ENCODE measurements at places on chromosomes 11 and 22.

GRCh38 chr11:74008373-74009229, at the start of gene UCP3:
TSS of gene UCP3 (minus strand) at chr11:74009085. CDS start at chr11:74007042, 2,043 bp downstream.
- DNase-seq = no peak

DNA sequence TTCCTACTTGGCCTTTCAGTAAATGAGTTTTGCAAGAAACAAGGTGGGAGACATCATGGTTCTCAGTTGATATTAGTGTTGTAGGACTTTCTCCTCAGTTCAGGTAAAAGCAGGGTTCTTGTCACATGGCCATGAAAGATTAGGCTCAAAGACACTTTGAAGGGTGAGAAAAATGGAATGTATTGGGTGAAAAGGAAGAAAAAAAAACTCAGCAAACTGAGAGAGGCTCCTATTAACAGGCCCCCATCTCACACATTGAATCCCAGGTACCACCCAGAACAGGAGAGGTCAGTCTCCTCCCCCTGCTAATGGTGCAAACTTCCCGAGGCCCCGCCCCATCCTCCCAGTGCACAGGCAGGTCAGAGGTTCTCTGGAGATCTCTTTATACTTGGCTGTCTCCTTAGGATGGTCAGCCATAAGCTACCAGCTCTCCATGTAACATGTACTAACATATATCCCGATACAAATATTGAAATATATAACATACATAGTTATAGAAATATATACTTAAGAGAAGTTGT, 62.2 kb downstream of the MICAL2 start:
- DNase-seq = no peak

DNA sequence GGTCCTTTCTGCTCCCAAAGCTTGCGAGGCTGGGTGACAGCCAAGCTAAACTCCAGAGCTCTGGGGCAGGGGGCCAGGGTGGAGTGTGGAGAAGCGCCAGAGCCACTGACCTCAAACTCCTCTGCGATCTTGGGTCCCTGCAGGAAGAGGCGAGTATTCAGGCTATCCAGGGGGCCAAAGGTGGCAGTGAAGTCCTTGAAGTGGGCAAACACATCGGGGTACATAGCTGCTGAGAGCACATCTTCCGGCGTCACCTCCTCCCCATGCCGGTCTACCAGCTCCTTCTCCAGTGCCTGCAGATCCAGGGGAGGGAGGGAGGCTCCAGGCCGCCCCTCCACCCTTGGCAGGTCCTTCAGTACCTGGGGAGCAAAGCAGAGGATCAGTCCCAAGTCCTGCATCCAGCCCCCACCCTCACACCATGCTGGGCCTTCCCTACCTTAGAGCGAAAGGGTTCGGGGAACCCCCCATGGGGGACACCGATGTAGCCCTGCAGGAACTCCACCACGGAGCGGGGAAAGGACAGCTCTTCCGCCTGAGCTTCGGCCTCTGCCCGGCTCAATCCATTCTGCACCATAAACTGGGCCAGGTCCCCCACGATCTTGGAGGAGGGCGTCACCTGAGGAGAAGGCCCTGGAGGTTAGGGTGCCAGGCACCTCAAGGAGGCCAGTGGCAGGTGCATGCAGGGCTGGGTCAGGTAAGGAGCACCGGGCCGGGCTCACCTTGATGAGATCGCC, 6.4 kb downstream of the RCE1 start:
- DNase-seq = no peak

- no peak for DNase-seq
These were observed 106.5 kb downstream of the TMEM135 start for GRCh38 chr11:87144252-87144651.

GRCh38 chr22:49155770-49156580, 671.7 kb downstream of the BRD1 start:
- DNase-seq = no peak

DNA sequence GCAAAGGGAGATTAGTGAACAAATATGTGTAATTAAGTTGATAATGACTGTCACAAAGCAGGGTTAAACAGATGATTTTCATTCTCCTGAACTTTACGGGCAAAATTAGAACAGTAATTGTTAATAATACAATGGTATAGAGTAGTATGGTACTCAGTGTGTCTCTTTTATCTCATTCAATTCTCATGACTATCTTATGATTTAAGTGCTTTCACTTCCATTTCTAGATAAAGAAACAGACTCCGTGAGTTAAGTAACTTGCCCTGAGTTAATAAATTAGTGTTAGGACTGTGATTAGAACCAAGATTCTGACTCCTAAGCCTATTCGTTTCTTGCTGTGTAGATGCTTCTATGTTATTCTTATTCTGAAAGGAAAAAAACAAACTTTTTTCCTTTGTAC, 22.0 kb downstream of the PIH1D2 start:
- DNase-seq = no peak

GRCh38 chr11:134670961-134671370, 258.9 kb upstream of the B3GAT1 start:
- no peak for DNase-seq

DNA sequence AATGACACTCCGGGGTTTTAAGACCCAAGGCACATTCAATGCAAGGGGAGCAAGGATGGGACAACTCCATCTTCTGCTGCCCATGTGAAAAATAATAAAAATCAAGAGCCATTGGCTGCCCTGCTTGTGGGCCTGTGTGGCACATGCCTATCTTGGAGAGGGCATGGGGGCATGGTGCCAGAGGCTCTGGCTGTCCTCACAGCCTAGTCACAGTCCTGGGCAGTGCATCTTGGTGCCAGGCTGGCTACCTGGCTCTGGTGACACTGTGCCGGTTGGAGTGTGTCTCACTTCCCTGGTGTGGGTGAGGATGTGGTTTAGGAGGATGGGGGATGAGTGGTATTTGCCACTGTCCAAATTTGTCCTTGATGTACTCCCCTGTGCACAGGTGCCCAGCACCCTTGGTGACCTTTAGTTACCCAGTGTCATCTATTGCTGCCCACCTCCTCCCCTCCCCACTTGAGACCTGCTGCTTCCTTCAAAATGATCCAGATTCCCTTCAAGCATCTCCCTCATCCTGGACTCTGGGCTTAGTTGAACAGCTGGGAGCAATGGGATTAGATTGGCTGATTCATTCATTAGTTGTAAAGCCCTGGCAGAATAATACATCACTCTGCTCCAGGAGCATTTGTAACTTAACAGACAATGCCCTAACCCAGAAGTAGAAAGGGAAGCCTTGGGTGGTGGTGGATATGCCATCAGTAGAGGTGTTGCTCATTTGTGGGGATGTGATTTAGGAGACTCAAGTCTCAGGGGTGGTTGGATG, 4.6 kb downstream of the TMEM86A start:
- no peak for DNase-seq

GRCh38 chr11:45949992-45950407, 27.5 kb downstream of the LARGE2 start:
- no peak for DNase-seq

- DNase-seq = no peak
These were observed 3.4 kb downstream of the SLC25A45 start for GRCh38 chr11:65378928-65379638.

DNA sequence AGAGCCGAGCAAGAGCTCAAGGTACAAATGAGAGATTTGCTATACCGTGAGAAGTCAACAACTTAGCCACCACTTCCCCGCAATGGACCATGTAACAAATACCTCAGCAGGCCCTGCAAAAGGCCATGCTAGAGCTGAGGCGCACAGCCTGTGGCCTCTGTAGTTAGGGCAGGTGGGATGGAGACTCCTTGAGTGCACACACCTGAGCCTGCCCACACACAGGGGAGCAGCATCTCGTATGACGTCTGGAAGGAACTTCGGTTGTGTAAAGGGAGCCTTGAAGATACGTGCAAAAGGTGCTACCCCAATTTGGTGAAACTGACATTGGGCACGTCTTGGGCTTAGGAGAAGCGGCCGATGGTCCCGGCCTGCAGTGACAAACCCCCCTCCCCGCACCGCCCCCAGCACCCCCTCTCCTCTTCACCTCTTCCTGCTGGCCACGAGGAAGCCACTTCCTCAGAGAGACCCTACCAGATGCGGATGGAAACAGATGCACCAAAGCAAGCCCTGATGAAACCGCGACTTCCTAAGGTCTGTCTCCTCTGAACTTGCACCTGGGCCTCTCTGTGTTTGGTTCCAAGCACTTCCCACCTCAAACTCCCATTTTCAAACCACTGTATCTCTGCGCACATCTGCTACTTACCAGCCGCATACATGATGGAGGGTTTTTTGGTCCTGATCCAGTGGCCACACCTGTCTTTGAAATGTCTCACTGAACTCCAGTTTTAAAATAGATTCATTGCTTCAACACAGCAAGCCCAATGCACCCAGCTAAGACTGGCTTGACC, 10.6 kb downstream of the CDPF1 start:
- no peak for DNase-seq

DNA sequence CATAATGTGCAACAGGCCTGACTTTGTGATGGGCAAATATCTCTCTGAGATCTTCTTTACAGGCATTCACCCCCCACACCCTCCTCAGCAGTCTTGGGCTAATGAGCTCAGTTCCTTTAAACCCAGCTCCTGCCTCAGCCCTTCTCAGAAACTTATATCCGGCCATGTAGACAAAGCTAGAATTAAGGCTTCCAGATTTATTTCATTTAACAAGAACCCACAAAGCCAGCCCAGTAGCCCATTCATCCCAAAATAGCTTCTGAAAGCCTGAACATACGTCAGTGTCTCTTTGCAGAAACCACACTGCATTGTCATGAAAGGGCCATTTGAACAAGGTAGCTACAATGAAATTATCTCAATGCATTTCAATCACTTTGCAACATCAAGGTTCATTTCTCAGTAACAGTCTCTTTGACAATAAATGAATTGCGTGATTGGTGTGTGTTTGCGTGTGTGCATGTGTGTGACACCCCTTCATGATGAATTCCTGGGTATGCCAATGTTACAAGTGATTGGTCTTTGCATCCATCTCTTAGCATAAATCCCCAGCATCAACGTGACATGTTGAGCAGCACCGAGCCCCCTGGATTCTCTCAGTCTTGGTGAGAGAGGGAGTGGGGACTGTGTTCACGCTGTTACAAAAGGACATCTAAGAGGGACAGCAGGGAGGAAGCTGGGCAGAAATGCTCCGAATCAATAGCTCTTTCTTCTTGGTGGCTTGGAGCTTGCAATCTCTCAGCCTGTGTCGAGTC, 299.6 kb downstream of the KIRREL3 start:
- no peak for DNase-seq

GRCh38 chr22:47448231-47449223, 686.1 kb downstream of the TBC1D22A start:
- no peak for DNase-seq

- DNase-seq = no peak
These were observed 51.6 kb upstream of the TCF20 start for GRCh38 chr22:42321908-42322561.

- DNase-seq = no peak
These were observed 147.3 kb downstream of the FEZ1 start for GRCh38 chr11:125348674-125349309.

DNA sequence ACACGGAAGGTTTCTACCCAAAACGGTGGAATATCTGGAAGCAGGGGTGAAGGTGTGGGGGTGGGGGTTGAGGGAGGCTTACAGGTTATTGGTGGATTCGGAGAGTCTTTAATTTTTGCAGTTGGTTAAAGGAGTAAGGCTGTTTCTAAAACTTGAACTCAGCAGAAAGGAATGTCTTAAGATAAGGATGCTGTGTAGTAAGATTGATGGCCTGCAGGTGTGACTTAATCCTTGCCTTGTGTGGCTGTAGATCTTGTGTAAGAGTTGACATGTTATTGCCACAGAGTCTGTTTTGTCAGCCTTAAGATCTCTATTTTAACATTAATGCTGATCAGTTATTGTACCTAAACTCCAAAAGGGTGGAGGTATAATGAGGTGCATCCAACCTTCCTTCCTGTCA, 16.4 kb upstream of the OR6M1 start:
- no peak for DNase-seq

- no peak for DNase-seq
These were observed 11.5 kb downstream of the C11orf91 start for GRCh38 chr11:33689085-33689484.

- no peak for DNase-seq
These were observed 83.7 kb downstream of the STIM1 start for GRCh38 chr11:3939211-3939610.

DNA sequence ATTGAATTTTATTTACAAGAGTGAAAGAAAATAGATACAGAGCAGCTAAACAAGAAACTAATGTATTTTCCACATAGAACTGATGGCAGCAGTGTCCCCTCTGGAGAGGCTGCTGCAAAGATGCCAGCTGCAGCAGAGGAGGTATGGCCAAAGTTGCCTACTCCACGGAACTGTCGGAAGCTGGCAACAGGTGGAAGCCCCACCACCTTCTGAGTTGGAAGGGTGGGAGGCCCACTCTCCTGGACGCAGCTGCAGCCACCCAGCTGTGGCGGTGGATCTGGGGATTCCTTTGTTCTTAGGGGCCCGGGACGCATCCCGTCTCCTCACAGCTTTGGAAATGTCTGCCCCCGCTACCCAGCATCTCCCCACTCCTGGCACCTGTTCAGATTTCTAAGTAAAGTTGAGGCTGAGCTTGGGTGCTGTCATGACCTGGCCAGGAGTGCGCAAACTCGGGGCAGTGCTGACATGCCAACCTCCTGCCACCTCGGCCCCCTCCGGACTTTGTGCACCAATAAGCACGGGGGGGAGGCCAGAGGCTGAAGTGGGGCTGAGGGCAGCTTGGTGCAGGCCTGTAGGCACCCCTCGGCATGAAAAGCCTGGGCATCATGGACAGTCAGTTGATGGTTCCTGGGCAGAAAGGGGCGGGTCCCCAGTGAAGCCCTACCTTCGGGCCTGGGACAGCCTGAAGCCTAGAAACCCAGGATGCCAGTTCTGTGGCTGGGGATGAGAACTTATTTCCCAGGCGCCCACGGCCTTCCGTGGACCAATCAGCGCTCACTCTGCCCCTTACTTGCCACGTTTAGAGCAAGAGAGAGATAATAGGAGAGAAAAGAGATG, 1071.4 kb downstream of the JRKL start:
- no peak for DNase-seq

DNA sequence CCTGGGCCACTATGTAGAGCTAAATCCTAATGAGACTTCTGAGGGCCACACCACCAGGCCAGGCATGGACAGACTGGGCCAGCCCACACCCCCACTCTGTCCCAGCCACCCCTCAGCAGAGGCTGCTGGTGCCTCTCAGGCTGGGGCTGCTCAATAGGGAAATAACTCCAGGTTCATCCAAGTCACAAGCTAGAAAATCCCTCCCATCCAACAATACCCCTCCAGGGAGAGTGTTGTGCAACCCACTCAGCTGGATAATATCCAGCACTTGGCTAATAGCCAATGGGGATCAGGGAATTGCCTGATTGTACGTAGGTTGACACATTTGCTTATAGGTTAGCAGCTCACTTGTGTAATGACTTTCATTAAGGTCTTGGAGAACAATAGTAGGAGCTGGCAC, 64.1 kb upstream of the WNT11 start:
- no peak for DNase-seq

GRCh38 chr11:47340980-47341775, 11.3 kb downstream of the MYBPC3 start:
- no peak for DNase-seq

- DNase-seq = no peak
These were observed 112.0 kb upstream of the E2F8 start for GRCh38 chr11:19352771-19353160.

GRCh38 chr11:108824545-108824944, 159.7 kb downstream of the DDX10 start:
- no peak for DNase-seq

- DNase-seq = no peak
These were observed 19.8 kb upstream of the INCENP start for GRCh38 chr11:62103986-62104385.

Data from activated T-helper 1 cell treated with Interleukin-2 at 50 U/mL for 16 hours (primary cell).